Activated T-helper 2 cell treated with anti-CD3 and anti-CD28 coated beads, Interferon-gamma antibody, Interleukin-2, Interleukin-4, amounts not matched to agents 10 μg/mL and 5 μg/mL and 100 μg/mL, durations not matched to agents 14 hours and 24 hours and 36 hours (primary cell): ENCODE measurements at places on chromosomes 5 and 9. TPM values are rescaled to one million over a fixed set of nuclear protein-coding genes. Genes with fewer than 3 reads are reported as not detected.

The TMEM232 gene
- 0.80 and 1.1 TPM in 2 replicates for total RNA-seq

The PFN3 gene
- total RNA-seq: not detected in 2 replicates

The RANBP17 gene
- total RNA-seq: not detected in 2 replicates

The ZNF483 gene
- total RNA-seq: 3.1 and 3.2 TPM in 2 replicates

GRCh38 chr9:91034976-91035824 is 233.6 kb downstream of the SYK start:
- DNase-seq: no peak

GRCh38 chr5:115920171-115920725 is 42.0 kb upstream of the LVRN start:
- no peak for DNase-seq

GRCh38 chr9:16230731-16231130 is 639.7 kb downstream of the BNC2 start:
- DNase-seq: no peak

DNA sequence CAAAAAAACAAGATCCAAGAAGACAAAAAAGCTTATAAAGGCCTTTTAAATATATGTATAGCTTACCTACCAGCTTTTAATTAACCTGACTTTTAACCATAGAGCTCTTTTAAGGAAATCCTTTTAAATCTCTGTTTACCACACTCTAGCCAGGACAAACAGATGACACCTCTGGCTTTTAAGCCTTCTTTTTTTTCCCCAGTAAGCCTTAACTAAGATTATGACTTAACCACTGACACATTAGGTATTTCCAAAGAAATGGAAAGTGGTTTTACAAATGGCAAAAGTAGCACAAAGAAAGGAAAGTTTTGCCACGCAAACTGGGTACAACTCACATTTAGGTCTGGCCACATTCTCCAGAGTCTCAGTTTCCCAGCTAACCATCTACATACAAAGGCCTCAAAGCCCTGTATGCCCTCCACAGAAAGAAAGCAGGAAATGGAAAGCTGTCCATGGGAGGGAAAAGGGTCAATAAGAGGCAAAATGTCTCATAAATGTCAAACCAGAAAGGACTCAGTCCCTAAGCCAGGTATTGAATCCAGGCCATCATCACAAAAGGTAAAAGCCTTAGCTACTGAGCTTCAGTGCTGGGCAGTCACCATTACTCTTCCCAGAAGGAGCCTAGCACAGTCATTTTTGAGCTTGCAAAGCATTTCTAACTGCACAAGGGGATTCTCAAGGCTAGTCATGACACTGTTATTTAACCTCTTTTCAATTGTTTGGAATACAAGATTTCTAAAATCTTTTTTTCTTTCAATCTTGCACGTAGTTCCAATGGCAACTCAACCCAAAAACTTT is 19.7 kb downstream of the TMEM161B start:
- DNase-seq: no peak

DNA sequence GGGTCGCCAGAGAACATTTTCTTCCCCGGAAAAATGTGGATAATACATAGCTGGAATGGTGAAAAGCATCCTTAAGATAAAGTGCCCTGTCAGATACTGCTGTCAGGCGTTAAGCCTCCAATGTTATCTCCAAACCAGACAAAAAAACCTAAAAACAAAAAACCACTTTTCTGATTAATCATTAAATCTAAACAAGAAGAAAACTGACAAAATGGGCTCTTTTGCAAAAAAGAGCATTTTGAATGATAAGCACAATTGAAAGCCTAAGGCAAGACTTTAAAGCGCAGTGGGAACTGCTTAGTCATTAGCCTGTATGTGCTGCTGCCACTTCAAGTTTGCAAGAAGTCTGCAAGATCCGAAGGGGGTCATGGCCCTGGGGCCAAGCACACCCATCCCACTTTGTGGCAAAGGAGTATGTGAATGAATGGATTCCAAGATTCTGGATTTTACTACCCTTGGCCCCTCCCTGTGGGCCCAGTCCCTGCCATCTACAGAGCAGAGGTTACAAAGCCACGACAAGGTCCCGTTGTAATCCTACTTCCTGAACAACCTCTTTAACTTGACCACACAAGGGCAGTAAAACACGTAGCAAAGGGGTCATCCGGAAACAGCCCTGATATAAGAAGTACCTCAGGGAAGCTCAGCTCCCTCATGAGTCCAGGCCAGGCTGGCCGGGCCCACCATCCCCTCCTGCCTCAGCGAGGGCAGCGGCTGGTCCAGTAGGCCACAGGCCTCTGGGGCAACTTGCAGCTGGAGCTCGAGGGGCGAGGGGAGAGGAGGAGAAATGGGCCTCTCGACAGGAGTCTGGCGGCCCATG is 29.7 kb downstream of the SHB start:
- DNase-seq: no peak

GRCh38 chr9:69673311-69673640 is 1.1 kb upstream of the APBA1 start:
- DNase-seq: no peak

DNA sequence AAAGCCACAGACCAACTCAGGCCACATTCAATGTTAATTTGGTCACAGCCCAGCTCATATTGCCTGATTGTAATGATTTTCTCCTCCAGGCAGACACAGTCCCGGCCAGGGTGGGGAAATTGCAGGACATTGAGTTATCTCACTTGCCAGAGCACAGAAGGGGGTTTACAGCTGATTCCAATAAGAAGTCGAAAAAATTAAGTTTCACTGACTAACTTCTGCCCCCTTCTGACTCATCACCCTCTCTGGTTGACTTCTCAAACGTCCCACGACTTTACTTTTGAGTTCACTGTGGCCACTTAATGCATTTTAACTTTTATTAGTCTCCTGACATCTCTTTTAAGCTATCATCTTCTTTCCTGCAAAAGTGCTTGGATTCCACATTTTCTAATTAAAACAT is 321.4 kb upstream of the WWC1 start:
- DNase-seq: no peak

DNA sequence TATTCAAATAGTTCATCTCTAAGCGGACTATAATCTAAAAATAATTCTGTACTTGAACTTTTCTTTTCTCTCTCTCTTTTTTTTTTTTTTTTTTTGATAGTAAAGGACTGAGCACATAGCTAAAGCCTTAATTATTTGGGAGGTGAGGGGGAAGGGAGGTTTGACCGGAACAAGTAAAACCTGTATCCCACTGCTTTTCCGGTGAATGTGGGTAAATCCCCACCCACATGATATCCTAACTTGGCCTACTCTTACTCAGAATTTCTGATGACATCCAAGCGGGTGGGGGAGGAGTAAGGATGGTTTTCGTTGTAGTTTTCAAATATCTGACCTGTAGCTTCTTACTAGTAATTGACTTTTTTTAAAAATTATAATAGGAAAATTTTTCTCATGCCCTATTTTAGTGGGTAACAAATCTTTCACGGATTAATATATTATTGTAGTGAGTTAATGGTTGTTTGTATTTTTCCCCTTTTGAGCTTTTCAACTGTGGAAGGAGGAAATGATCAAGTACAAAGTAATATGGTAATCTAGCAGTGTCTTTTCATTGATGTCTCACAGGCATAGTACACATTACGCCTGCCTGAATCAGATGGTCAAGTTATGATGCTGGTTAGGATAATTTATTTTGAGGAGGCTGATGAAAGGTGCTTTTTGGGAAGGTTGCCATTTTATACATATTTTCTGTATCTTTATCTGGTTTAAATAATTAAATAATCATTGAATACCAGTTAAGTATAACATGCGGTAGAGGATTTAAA is 2.2 kb upstream of the ELL2 start:
- DNase-seq: no peak

DNA sequence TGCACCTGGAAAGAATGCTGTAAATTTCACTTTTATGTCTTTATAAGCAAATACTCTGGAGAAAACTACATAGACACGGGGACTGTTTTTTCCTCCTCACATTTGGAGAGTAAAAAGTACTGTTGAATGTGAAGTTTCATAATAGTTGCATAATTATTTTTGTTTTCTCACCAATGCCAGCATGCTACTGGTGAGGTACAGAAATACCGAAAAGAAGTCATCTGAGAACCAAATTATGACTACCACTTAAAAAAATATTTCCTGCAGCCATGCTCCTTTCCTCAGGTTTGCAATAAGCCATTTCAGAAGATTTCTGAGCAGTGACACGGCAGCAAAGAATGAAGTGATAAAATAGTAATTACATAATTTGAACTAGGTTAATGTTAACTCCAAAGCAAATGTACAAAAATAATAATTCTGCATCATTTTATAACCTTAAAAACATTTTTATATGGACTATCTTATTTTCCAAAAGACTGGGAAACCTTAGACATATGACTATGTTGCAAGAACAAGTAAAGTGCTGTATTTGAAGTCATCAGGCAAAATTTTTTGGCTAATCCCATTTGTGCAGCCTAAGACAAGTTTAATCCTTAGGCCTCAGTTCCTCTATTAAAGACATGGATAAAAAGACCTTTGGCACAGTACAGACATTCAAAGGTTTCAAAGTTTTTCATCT is 144.7 kb downstream of the PCSK1 start:
- no peak for DNase-seq
